Stomach (tissue), 19 donors: ENCODE measurements at places on chromosomes 11 and 22. TPM values are rescaled to one million over a fixed set of nuclear protein-coding genes. Genes with fewer than 3 reads are reported as not detected.
A peak's percentile ranks its signal among the peaks of the same experiment; 100 is the strongest.

Gene PKNOX2
- 0.83 TPM for polyA plus RNA-seq

Gene CASP12
- 0.23 TPM for polyA plus RNA-seq

Gene BDNF
- 0.81 TPM for polyA plus RNA-seq

Gene B4GALNT4
- 4.4 TPM for polyA plus RNA-seq

GRCh38 chr11:62266558-62266957 lies 3.4 kb upstream of the SCGB2A2 start:
- H3K4me3 ChIP-seq, result no peak overlapping the region
- H3K27ac ChIP-seq, result no peak overlapping the region
- no peaks in the 10 kb centered on the region for H3K36me3 ChIP-seq

DNA sequence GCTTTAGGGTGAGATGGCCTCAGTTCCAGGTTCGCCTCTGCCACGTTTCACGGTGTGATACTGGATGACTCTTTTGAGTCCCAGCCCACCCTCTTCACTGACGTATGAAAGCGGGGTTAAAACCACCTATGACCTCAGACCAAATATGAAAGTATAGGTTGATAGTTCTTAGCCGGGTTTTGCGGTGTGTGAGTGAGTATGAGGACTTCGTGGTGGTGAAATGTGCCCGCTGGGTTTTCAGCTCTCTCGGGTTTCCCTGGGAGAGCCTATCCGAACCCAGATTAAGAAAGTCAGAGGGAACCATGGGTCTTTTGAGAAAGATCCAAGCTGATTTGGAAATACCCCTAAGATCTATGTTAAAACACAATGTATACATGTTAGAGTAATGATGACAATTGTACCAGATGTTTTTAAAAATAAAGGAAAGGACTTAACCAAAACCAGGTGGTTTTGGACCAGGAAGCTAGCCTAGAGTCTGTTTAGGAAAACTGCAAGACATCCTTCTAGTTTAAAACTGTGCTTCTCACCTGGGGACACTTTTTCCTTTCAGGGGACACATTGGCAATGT lies 25.8 kb upstream of the ST3GAL4 start:
- H3K36me3 ChIP-seq, result peaks cover 35% of the 10 kb centered on the region
- no peak overlapping the region for H3K27ac ChIP-seq
- no peak overlapping the region for H3K4me3 ChIP-seq
- peaks cover 7% of the 10 kb centered on the region for H3K4me1 ChIP-seq
- no peaks in the 10 kb centered on the region for H3K27me3 ChIP-seq

GRCh38 chr22:24282401-24282800 lies 11.8 kb downstream of the SPECC1L start:
- H3K4me3 ChIP-seq, result no peak overlapping the region
- peaks cover 52% of the 10 kb centered on the region for H3K4me1 ChIP-seq
- no peaks in the 10 kb centered on the region for H3K27me3 ChIP-seq
- DNase-seq, result no peak
- H3K27ac ChIP-seq, result no peak overlapping the region

DNA sequence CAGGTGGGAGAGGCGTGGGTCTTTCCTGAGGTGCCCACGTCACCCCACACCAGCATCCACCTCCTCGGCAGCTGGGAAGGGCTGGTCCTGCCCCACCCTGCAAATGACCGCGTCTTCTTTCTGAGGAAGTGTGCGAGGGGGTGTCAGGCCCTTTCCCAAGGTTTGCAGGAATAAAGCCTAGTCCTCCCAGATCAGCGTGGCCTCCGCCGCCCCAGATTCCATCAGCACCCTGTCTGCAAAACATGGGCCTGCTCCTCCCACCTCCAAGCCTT lies 14.4 kb upstream of the SLC39A13 start:
- no peak overlapping the region for H3K4me3 ChIP-seq
- H3K36me3 ChIP-seq, result no peaks in the 10 kb centered on the region
- H3K27ac ChIP-seq, result peak overlapping the region; percentile 72
- H3K27me3 ChIP-seq, result no peaks in the 10 kb centered on the region
- peaks cover 19% of the 10 kb centered on the region for H3K4me1 ChIP-seq

GRCh38 chr22:27115410-27115809 lies 458.0 kb downstream of the MIAT start:
- no peak overlapping the region for H3K27ac ChIP-seq
- no peak overlapping the region for H3K4me3 ChIP-seq
- no peaks in the 10 kb centered on the region for H3K27me3 ChIP-seq

DNA sequence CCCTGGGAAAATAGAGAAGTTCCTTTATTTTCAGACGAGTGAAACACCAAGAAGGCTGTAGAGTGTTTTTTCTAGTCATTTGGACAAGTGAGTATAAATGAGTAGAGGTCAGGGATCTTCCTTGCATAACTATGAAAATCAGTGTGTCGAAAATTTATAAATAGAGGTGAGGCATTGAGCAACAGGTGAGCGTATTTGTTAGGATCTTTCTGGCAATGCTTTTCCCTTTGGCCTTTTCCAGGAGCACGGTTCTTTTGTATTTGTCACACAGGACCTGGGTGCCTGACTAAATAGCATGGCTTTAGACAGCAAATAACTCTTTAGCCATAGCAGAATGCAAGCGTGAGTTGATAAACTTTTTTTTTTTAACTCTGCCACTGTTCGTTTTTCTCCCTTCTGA lies 19.6 kb upstream of the ARHGAP42 start:
- H3K4me1 ChIP-seq, result no peaks in the 10 kb centered on the region
- no peaks in the 10 kb centered on the region for H3K36me3 ChIP-seq
